Activated T-cell treated with anti-CD3 and anti-CD28 coated beads for 24 hours (primary cell): ENCODE measurements at places on chromosomes 1 and 21.

- DNase-seq = peak; percentile 79
Observed at GRCh38 chr1:111203681-111204200, 3.3 kb upstream of the DENND2D start.

GRCh38 chr21:33998402-33998801 lies 75.0 kb upstream of the MRPS6 start:
- no peak for DNase-seq

GRCh38 chr1:202858789-202859414 lies 30.0 kb downstream of the RABIF start:
- DNase-seq = no peak

DNA sequence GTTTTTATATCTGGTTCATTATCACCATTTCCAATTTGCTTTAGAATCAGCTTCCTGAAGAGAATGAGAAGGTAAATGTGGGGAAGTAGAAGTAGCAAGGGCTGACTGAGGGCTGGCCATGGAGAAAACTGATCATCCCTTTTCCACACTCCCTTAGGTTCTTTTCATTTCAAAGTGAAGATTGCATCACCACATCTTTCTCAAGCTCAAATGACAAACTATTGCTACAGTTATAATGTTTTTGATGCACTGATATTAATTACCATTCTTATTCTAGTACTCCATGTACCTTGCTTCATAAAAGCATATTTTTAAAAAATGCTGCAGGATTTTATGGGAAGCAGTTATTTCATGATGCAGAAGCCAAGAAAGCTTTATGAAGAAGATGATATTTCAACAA lies 7.9 kb upstream of the AK5 start:
- no peak for DNase-seq

- no peak for DNase-seq
Observed at GRCh38 chr21:46219591-46220239, 8.9 kb downstream of the LSS start.

- DNase-seq = no peak
Observed at GRCh38 chr1:158257888-158258287, 3.7 kb downstream of the CD1A start.

DNA sequence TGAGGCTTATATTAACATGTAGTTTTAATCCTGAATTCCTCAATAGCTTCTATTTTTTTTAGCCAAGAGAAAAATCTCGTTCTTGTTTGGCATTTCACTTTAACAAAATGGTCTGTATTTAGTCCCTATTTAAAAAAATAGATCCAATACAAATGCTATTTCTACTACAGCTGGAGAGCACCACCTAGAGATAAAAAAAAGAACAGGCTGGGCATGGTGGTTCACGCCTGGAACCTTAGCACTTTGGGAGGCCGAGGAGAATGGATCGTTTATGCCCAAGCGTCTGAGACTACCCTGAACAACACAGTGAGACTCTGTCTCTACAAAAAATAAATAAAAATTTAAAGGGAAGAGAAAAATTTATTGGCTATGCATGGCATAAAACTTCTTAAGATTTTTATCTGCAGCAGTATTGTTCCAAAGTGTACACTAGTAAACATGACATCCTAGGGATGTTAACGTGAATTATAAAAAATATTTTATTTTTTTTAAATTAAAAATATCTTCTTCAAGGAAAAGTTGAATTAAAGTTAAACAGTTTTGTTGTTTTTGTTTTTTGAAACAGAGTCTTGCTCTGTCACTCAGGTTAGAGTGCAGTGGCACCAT lies 4.4 kb downstream of the ST7L start:
- no peak for DNase-seq

DNA sequence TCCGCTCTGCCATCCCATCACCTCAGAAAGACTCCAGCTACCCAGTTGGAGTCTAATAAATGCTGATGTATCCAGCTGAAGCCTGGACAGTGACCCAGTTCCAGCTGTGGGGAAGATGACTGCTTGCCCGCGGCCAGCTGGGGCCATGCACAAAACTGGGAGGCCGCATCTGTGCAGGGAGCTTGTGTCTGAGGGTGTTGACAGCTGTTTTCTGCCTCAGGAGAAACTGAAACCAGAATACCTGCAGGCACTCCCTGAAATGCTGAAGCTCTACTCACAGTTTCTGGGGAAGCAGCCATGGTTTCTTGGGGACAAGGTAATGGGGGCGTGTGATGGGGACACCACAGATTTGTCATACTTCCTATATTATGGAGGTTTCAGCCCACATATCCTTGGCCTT lies 3.2 kb downstream of the GSTM2 start:
- no peak for DNase-seq

DNA sequence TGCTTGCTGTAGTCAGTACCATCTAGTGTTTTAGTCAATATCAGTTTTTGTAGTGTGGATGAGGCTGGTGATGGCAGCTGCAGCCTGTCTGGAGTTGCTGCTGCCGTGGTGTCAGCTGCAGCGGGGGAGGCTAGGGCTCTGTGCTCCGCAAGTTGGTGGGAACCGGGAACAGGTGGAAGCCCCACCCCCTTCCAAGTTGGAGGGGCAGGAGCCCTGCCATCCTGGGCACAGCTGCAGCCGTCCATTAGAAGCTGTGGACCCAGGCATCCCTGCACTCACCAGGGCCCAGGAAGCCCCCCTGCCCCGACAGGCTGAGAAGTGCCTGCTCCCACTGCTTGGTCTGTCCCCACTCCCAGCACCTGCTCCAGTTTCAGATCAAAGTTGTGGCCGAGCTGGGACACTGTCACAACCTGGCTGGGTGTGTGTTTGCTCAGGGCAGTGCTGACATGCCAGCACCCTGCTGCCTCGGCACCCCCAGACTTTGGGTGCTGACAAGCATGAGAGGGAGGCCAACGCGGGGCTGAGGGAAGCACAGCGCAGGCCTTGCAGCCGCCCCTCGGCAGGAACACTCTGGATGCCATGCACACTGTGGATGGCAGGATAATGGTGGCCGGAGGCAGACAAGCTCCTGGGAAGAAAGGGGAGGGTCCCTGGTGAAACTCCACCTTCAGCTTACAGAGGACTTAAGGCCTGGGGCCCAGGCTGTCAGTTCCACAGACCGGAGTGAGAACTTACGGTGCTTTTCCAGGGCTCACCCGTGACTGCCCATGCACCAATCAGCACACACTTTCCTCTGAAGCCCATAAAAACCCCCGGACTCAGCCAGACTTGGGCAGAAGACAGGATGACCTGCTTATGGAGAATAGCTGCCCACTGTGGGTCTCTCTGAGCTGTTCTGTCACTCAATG lies 86.9 kb downstream of the ADARB1 start:
- DNase-seq = no peak

DNA sequence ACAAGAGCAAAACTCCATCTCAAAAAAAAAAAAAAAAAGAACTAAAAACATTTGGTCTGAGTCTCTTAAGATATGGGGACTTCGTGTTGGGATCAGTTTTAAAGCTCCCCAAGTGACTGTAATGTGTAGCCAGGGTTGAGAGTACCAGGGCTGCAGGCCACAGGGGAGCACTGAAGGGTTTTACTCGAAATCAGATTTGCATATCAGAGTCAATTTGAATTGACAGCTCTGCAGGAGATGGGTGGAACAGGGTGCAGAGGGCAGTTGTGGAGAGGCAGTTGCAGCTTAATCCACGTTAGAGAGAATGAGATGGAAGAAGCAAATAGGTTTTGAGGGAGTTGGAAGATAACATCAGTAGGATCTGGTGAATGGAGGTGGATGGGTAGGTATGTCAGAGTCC lies 20.6 kb upstream of the ELOA start:
- DNase-seq = no peak

- DNase-seq = no peak
Observed at GRCh38 chr1:9500756-9501754, 38.2 kb upstream of the SLC25A33 start.

DNA sequence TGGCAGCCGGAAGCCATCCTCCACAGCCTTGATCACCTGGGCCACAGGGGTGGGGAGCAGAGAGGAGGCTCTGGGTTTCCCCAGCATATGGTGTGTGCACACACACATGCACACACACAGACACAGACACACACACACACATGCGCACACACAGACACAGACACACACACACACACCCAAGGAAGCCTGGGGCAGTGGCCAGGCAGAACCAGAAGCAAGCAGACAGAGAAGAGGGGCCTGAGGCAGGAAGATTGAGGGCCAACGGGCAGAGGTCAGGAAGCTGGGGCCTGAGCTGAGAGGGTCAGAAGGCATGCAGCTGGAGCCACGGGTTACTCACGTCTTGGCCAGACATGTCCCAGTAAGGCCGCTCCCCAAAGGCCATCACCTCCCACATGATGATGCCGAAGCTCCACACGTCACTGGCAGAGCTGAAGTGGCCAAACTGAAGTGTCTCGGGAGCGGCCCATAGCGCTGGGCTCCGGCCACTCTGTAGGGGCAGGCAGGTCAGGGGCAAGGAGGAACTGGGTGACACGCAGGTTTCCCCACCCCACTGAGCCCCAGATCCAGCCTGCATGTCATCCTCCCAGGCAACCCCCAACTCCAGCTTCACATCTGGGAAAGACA lies 27.4 kb downstream of the CDCA8 start:
- no peak for DNase-seq

- DNase-seq = no peak
Observed at GRCh38 chr1:55275941-55276341, 60.8 kb upstream of the USP24 start.

- DNase-seq = peak; percentile 78
Observed at GRCh38 chr1:201019321-201019977, 4.1 kb downstream of the KIF21B start.

DNA sequence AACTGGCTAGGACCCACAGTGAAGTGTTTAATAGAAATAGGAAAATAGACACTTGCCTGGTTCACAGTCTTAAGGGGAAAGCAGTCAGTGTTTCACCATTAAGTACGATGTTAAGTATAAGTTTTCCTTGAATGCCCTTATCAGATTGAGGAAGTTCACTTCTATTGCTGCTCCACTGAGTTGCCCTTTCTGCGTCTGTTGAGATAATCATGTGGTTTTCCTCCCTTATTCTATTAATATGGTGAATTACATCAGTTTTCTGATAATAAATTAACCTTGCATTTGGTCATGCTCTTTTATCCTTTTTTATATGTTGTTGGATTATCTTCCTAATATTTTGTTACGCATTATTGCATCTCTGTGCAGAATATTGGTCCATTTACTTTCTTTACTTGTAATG lies 21.4 kb downstream of the UTS2 start:
- no peak for DNase-seq

GRCh38 chr1:152348447-152348846 lies 11.4 kb downstream of the FLG2 start:
- no peak for DNase-seq

DNA sequence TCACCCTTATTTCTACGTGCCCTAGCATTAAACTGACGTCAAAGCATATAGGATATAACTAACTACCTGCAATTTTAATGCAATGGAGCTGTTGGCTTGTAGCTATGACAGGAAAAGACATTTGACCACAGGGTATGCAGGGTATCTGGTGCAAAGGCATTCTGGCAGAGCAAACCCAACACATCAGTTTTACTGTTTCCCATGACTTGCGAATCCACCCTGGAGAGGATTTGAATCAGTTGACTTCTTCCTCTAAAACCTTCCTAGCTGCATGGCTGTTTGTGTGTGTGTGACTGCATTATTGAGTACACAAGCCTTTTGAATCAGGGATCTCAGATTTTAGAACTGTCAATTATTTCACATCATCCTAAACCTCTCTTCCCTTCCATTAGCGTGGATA lies 41.7 kb upstream of the SYT14 start:
- no peak for DNase-seq

GRCh38 chr1:19435181-19435580 lies 50.2 kb downstream of the CAPZB start:
- DNase-seq = no peak

DNA sequence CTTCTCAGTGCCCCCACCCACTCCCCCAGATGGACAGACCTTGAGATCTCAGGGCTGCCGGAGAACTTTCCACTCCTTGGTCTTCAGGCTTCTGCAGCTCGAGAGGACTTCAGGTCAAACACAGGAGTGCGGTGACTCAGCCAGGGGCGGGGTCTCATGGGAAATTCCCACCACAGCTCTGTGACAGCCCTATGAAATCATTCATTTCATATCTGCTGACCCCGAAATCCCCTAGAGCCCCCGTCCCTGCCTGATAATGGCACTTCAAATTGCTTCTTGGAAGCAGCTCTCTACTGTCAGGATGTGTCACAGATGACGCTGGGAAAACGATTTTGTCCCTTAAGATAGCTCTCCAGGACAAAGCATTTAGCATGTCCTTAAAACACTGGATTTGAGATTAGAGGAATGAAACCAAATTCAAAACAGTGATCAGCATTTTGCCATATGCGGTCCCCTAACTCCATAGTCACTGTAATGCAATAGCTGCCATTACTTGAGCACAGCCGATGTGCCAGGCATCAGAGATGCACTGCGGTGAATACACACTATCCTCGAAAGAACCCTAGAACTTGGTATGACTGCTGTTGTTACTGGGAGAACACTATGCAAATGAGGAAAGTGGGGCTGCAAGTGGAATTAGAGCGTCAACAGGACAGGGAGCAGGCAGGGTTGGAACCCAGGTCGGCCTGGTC lies at the start of gene TNFRSF9:
Gene TNFRSF9 (minus strand): TSS at position 95 of the 692 bp plus-strand sequence. CDS start 845 bp downstream, outside the sequence.
- DNase-seq = peak; percentile 75
